CD8-positive, alpha-beta T cell (primary cell): ENCODE measurements at places on chromosomes 5 and 9. TPM values are rescaled to one million over a fixed set of nuclear protein-coding genes. Genes with fewer than 3 reads are reported as not detected.

DNA sequence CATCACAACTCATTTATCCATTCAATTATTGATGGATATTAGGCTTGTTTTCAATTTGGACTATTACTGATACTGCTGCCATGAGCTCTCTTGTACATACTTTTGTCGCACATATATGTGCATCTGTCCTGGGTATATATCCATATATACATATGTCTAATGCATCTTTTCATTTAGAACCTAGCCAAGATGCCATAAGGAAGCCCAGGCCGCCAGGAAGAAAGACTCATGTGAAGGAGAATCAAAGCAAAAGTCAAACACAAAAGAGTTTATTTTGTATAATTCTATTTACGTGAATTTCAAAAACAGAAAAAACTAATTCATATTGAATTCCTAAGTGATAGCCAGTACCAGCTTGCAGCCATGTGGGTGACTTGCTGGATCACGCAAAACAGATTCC, 79.0 kb downstream of the ADAMTS12 start:
- DNase-seq: no peak

SCGB3A2 gene
- total RNA-seq: not detected

ANKRD34B gene
- total RNA-seq: not detected

DNA sequence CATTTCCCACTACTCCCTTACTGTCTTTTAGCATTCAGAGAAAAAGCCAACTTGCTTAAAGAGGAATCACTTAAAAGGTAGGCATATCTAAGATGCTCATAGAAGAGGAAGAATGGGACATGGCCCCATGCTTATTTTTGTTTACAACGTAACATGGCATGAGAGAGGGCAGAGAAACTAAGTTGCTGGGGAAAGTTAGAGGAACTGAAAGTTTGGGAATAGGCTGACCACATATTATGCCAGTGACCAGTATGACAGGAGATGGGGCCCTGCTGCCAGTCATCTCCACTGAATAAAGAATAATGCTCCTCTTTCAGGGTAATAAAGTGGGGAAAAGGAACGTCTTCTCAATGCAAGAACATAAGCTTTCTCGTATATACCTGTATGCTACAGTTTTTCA, 1.9 kb downstream of the PLPP6 start:
- no peak for DNase-seq

DNA sequence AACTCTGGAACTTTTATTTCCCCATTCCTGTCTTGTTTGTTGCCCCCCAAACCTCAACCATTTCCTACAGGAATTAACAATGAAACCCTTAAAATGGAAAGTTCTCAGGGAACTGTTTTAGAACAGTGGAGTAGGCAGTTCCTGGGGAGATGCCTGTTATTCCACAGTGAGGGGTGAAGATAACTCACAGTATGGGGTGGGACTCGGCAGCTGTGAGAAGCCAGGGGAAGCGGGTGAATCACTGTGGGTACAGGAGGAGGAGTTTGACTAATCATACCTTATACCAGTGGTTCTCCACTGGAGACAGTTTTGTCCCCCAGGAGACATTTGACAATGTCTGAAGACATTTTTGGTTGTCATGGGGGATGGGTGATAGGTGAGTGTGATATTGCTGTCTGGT, 36.9 kb upstream of the GLRA1 start:
- no peak for DNase-seq

DEPDC1B gene
- total RNA-seq: 0.27 TPM

DNA sequence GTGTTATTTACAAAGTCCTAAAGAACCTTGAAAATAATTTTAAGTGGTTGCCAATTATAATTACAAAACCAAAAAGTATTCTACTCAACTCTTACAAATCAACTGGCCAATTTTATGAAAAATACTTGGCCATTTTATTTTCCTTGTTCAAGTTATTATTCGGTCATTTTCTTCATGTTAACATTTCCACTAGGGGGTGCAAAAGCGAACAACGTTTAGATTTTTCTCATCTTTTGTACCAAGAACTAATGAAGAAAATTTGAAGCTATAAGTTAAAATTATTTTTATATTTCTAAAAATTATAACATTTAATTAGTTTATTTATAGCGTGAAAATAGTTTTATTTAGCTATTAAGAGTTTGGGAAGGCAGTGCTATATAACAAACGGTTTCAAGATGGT, 1453.3 kb downstream of the MAT2B start:
- no peak for DNase-seq

CAMK2A gene
- not detected for total RNA-seq

DNA sequence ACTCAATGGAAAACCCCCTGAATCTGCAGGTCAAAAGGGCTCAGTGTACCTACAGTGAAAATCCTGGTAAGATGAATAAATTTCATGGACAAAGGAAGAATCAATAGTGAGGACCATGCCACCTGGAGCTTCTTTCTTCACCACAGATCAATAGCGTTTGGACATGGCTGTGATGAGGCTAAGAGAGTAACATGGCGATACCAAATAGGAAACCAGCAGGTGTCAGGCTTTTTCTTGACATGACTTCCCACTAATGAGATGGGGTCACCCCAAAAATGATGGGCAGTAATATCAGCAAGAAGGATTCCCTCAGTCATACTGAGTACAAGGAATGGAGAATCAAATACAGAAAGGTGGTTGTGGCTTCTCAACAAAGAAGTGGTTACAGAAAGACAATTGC, 208.5 kb upstream of the PLPPR1 start:
- no peak for DNase-seq

- DNase-seq: no peak
Observed at GRCh38 chr5:93461756-93462155, 119.3 kb downstream of the NR2F1-AS1 start.

DNA sequence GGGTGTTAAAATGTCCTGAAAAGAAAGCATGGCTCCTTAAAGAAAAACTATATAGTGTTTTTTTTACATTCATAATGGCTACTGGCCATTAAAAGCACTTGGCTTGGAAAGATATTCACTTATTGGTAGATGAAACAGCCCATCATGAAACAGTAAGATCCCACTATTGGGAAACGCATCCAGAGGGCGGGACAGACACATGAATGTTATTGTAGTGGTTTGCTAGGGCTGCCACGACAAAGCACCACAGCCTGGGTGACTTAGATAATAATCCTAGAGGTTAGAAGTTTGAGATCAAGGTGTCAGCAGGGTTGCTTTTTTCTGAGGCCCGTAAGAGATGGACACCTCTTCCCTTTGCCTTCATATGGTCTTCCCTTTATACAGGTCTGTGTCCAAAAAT, 139.4 kb upstream of the ANKH start:
- DNase-seq: no peak

GRCh38 chr5:172076761-172077244, 70.4 kb upstream of the FBXW11 start:
- no peak for DNase-seq

ZNF354B gene
- total RNA-seq: 4.6 TPM

DNA sequence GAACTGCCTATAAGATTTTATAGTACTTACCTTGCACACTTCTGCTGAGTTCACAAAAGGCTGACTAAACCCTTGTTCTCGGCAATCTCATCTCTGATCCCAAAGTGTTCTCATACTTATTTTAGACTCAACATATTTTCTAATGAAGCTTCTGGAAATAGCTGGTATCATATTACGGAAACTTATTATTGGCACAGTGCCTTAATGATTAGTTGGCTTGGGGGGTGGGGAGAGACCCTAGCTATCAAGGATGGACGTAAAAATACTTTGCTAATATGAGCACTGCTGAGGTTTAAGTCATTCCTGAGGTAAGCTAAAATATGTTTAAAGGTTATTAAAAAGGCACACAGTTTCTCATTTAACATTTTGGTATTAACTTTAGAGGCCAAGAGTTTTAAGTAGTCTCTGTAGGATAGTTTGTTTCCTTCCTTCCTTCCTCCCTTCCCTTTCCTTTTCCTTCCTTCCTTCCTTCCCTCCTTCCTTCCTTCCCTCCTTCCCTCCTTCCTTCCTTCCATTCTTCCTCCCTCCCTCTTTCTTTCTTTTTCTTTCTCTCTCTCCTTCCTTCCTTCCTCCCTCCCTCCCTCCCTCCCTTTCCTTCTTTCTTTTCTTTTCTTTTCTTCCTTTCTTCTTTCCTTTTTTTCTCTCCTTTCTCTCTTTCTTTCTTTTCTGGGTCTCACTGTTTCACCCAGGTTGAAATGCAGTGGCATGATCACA, 31.5 kb downstream of the ZSWIM6 start:
- DNase-seq: no peak

DNA sequence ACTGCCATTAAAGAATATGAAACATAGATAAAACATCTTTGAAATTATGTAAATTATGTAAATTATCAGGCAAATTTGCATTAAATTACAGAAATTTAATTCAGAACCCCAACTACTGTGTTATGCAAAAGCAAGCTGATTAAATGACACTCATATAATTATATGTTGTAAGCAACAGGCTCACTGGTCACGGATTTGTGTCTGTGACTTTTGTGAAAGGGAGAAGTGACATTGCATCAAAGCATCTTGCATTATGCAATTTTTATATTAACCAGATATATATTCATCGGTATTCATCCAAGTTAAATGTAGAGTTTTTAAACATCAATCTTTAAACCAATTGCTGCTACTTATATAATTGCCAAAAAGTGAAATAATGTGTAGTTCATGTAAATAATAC, 13.0 kb upstream of the GLIPR2 start:
- DNase-seq: no peak

VAV2 gene
- total RNA-seq: 4.3 TPM

- DNase-seq: no peak
Observed at GRCh38 chr5:87097664-87098063, 170.0 kb upstream of the RASA1 start.

PCDHA4 gene
- not detected for total RNA-seq

GRCh38 chr5:160479220-160479619, 57.6 kb downstream of the PTTG1 start:
- no peak for DNase-seq

PCAT7 gene
- total RNA-seq: not detected

GADD45G gene
- total RNA-seq: 9.5 TPM
